Naive B cell (primary cell): ENCODE measurements at places on chromosomes 4 and X. TPM values are rescaled to one million over a fixed set of nuclear protein-coding genes. Genes with fewer than 3 reads are reported as not detected.

DNA sequence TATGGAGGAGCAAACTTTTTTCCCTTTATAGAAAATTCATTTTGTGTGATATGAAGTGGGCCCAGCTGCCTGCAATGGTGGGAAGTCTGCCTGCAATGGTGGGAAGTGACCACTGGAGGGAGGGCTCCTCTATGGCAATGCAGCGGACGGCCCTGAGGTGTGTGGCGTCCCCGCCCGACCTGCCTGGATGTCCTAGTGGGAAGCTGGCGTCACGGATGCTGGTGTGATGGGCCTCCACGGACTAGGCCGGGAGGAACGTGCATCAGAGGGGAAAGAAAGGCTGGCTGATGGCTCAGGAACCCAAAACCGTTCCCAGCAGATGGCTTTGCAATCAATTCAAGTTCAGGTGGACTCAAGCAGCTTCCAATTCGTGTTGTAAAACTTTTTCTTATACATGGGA lies 177.9 kb downstream of the AFAP1 start:
- DNase-seq: no peak

DNA sequence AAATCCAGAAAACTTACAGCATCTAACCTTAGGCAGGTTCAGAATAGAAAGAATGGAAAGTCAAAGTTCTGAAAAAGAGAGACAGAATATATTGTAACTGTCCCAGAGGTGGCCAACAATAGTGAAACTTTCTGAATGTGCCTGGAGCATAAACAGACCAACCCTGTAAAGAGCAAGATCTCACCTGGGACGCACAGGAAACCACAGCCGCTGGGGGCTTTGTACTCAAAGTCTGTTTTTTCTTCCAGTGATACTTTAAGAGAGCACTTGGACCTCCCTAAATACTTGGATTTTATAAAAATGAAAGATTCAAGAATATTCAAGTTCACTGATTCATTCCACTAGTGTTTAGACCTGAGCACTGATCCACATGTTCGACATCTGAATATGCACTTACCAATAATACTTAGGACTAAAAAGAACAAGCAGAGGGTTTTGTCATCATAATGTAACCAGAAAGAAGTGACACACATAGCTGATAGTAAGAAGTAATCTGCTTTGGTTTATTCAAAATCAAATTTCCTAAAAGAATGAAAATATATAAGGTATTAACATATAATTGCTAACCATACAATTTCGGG lies 35.3 kb downstream of the ARAP2 start:
- no peak for DNase-seq

DNA sequence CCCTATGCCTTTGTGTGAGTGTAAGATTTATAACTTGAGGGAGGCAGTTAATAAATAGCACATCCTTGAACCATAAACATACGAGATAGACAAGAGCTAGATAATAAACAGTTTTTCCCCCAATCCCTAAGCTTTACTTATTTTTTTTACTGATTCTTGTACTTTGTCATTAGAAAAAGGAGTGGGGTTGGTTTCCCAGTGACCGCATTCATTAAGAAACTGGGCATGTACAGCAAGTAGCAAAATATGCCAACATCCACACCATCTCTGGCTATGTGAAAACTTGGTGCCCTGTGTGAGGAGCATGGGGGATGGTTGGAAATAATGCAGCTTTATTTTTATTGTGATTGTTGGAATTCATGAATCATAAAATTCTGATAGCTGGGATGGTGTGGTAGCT lies 176.2 kb downstream of the CBR4 start:
- DNase-seq: no peak

The CT55 gene
- polyA plus RNA-seq: not detected

GRCh38 chrX:152646961-152647360 lies 9.3 kb downstream of the GABRQ start:
- no peak for DNase-seq

GRCh38 chr4:11748164-11748872 lies 319.6 kb upstream of the HS3ST1 start:
- no peak for DNase-seq
